Activated gamma-delta T cell treated with anti-CD3 and anti-CD28 coated beads, Interleukin-2, amount 50 U/mL, for 16 hours (primary cell): ENCODE measurements at places on chromosomes 16 and 17.

GRCh38 chr17:3583456-3583855 lies 25.8 kb downstream of the TRPV1 start:
- DNase-seq: no peak

DNA sequence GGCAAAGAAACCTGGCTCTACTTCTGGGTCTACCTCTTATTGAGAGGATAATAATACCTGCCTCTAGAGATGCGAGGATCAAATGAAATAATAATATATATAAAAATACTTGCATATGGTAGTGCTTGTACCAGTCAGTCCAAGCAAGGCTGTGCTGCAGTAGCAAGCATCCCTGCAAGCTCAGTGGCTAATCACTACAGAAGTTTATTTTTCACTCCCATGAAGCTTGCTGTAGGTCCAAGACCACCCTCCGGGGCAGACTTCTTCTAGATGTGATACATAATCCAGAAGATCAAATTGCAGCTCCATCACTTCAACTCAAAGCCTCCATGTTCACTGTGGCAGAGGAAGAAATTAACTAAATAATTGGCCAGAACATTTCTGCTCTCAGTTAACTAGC lies 48.9 kb upstream of the NKD1 start:
- no peak for DNase-seq

GRCh38 chr16:65908568-65908967 lies 457.9 kb upstream of the CDH5 start:
- no peak for DNase-seq

DNA sequence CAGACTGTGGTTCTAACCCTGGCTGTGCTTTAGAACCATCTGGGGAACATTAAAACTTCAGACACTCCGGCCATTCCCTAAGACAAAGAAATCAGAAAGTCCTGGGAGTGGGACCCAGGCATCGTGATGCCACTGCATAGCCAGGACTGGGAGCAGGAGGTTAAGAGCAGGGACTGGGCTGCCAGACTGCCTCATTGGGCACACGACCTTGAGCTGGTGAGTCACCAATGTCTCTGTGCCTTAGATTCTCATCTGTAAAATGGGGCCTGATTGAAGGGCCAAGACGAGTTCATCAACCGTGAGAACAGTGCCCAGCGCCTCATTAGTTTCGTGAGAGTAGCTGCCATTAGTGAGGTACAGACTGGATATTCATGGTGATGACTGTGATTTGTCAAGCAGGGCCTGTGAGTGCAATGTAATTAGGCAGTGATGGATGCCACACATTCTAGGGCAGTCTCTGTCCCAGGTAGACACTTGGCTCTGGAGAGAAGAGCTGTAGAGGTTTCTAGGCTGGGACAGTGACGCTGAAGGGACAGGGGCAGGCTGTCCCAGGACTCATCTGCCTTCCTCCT lies 196.8 kb downstream of the NTN1 start:
- no peak for DNase-seq

GRCh38 chr17:67712375-67712774 lies 5.4 kb upstream of the NOL11 start:
- no peak for DNase-seq

DNA sequence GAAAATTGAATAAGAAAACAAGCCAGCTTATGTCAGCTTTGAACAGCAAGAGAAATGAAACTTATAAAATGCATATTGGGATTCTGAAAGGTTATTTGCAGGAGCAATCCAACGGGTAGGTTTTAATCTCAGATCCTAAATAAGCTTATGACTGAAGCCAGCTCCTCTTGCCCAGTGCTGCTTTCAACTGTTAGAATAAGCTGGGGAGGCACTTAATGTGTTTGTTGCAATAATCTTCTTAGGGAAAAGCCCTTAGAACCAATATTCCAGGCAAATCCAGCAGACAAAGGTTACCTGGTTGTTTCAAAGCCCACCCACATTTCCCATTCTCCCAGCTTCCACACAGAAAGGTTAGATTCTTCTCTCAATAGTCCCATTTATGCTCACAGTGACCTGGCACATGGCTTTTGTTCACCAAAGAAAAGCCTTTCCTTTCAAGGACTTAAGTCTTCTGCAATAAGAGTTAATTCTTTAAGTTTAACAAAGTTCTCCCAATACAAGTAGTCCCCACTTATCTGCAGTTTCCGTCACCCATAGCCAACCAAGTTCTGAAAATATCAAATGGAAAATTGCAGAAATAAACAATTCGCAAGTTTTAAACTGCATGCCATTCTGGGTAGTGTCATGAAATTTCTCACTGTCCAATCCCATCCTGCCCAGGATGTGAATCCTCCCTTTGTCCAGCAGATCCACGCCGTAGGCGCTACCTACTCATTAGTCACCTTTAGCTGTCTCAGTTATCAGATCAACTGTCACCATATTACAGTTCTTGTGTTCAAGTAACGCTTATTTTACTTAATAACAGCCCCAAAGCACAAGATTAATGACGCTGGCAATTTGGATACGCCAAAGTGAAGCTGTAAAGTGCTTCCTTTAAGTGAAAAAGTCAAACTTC lies 5.9 kb downstream of the TEX2 start:
- no peak for DNase-seq

- peak; percentile 72 for DNase-seq
Observed at GRCh38 chr17:3913531-3914311, 2.5 kb downstream of the P2RX1 start.

DNA sequence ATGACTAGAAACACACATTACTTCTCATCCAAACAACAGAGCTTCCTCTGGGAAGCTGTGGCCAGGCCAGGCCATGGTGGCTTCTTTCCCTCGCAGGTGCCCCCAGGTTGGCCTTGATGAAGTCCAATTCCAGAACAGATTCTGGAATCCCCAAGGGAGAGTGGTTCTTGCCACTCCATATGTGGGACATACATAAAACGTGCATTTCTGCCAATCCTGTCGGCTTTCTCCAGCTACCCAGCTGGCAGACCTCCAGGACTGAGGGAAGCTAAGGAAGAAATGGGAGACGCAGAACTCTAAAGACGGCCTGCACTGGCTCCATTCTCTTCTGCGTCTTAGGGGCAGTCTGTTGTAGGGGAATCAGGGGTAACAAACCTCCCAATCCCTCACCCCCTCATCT lies 219.2 kb upstream of the CDH5 start:
- DNase-seq: no peak

- DNase-seq: no peak
Observed at GRCh38 chr16:3904875-3905274, 24.4 kb upstream of the CREBBP start.

GRCh38 chr17:18857864-18858566 lies at the start of gene PRPSAP2:
Gene PRPSAP2, plus strand, starts transcription at chr17:18858131. Its CDS starts 7,703 bp downstream, at chr17:18865834.
- DNase-seq: peak; percentile 90

- DNase-seq: no peak
Observed at GRCh38 chr17:43129671-43130010, 4.5 kb upstream of the BRCA1 start.

DNA sequence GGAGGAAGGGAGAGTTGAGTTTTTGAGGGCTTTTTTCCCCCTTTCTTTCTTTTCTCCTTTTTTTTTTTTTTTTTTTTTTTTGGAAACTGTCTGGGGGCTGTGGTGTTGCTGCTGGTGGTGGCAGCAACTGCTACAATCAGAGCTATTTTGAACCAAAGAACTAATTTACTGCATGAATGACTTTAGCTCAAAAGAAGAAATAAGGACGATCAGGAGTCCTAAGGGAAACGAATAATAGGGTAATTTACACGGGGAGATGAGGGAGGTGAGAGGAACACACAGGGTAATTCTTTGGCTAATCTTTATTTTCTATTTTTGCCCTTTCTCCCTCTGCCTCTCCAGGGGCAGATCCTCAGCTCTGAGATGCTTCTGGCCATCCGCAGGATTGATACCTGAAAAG lies 119.8 kb downstream of the TMEM132E start:
- DNase-seq: no peak

DNA sequence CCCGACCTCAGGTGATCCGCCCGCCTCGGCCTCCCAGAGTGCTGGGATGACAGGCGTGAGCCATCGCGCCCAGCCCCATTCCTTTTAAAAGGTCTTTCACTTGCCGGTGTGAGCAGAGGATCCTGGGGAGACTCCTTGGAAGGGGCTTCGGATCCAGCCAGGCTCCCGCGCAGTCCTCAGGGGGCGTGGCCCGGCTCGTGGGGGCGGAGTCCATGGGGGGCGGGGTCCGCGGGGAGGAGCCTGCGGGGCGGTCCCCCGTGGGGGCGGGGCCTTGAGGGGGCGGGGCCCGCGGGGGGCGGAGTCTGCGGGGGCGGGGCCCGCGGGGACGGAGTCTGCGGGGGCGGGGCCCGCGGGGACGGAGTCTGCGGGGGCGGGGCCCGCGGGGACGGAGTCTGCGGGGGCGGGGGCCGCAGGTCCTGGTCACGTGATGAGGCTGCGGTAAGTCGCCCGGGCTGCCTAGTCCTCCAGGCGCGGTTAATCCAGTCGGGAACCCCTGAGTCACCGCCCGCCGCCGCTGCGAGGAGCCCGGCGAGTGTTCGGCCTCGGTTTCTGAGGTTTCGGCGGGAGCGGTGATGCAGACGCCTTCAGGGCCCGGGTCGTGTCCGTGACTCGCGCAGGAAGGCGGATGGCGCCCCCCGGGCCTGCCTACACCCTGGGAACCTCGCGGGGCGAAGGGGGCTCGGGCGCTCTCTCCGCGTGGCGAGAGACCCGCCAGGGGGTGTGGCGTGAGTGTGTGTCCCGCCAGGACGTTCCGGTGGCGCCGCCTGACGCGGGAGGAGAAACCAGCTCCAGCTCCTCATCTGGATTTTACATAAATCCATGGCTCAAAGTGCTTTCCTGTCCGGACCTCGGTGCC lies 23.6 kb upstream of the ABR start:
- no peak for DNase-seq

DNA sequence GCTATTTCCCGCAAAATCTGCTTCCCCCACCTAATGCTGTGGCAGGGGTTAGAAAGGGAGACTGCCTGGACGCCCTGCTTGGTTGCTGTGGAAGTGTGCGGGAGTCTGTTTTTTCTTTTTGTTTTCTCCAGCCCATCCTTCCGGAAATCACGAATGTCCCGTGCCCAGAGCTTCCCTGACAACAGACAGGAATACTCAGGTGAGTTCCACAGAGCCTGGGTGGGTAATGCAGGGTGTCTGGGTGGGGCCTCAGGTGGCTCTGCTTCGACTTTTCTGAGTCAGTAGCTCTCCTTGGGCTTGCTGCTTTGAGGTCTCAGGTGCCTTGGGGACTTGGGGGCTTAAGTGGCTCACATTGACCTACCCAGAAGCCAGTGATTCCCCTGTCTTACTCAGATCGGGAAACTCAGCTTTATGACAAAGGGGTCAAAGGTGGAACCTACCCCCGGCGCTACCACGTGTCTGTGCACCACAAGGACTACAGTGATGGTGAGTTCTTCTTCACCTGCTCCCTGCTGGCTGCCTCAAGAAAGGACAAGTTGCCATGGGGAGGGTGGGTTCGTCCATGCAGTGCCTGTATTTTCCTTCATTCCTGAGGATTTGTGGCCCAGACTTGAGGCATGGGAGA lies 11.4 kb downstream of the LIMD2 start:
- no peak for DNase-seq

DNA sequence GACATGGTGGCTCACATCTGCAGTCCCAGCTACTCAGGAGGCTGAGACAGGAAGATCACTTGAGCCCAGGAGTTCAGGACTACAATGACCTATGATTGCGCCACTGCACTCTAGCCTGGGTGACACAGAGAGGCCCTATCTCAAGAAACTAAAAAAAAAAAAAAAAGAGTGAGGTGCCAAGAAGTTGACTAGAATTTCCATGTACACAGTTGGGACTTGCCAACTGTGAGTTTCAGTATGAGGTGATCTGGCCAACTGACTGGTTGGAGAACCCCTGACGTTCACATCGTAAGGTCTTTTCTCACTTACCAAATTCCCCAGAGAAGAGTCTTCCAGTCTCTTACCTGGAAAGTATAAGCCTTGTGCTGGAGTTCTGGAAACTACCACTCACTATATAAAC lies 3.1 kb upstream of the MED11 start:
- DNase-seq: no peak

- DNase-seq: no peak
Observed at GRCh38 chr17:9725575-9725974, 65.8 kb downstream of the DHRS7C start.

DNA sequence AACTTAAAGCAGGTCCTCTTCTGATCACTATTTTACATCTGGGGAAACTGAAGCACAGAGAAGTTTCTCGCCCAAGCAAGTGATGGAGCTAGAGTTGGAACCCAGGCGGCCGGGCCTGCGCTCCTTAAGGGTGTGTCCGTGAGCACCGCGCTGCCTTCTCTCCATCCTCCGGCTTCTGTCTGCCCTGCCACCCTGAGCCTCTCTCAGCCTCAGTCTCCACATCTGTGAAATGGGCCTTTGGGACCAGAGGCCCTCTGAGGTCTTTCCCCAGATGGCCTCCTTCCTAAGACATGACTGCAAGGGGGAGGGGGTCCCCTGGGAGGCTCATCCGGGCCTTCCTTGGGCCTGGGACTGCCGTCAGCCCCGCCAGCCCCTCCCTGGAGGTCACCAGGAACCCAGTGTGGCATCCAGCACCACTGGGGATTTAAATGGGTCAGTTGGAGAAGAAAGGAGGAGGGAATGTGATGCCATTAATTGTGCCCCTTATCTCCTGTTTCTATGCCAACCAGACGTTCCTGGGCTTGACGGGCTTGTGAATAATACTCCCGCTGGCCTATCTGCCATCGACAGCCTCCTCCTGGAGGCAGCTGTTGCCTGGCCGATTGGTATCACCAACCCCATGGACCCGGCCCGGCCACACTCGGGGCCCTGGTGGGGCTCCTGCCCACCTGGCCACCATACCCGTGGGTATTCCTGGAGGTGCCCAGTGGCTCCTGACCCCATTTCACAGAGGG lies 5.1 kb downstream of the ZFPM1 start:
- DNase-seq: no peak

- no peak for DNase-seq
Observed at GRCh38 chr17:44283344-44284023, 15.5 kb upstream of the SLC4A1 start.

- no peak for DNase-seq
Observed at GRCh38 chr17:20206068-20206467, 196.9 kb downstream of the SPECC1 start.

DNA sequence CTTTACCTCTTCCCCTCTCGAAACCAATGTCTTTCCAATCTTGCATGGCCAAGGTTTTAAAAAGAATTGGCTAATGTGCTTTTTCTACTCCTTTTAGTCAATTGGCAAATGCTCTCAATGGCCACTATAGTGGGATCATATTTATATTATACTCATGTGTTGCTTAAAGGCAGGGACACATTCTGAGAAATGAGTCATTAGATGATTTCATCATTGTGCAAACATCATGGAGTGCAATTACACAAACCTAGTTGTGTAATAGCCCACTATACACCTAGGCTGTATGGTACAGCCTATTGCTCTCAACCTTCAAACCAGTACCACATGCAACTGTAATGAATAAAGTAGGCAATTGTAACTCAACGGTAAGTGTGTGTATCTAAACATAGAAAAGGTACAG lies 180.9 kb downstream of the HS3ST3A1 start:
- no peak for DNase-seq

DNA sequence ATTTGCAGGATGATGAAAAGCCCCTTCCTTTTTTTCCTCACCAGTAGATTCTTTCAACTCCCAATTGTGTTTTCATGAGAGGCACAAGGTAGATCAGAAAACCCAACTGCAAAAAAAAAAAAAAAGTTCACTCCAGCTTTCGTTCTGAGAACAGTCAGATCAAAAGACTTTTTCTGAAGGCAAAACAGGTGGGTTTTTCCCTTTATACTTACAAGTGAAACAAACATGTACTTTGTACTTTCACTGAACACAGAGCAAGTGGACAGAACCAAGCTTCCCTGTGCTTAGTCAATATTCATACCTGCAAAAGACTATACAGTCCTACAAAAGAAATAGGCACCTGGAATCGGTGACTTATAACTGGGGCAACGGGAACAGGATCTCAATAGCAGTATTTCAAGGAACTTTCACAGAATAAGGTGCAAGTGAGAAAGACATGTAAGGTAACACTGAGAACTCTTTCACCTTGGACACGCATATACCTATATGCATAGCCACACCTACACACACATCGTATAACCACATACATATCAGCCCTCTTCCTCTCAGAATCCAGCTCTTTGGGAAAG lies 54.1 kb downstream of the TOX3 start:
- no peak for DNase-seq
